ENCODE measurements at places on chromosomes 6 and 20.

GRCh38 chr20:24432046-24432442, 37.4 kb upstream of the SYNDIG1 start:
- no peak for DNase-seq

- no peak for DNase-seq
These were observed 24.7 kb downstream of the GFOD1 start for GRCh38 chr6:13462458-13463327.

DNA sequence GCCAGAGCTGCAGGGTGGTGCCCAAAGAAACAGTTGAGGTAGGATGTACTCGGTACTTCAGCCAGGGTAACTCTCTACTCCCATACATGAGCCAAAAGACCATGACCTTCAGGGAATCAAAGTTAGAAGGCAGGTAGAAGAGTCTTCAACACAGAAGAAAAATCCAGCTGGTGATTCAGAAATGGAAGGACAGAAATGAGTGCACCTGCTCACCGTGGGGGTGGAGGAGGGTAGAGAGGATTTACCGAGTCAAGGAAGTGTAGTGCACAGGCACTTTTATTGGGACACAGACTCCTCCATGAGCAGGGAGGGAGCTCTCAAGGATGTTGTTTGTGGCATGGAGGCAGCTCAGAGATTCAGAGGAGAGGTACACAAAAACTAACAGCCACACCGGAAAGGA, 330.3 kb upstream of the PRDM1 start:
- no peak for DNase-seq

DNA sequence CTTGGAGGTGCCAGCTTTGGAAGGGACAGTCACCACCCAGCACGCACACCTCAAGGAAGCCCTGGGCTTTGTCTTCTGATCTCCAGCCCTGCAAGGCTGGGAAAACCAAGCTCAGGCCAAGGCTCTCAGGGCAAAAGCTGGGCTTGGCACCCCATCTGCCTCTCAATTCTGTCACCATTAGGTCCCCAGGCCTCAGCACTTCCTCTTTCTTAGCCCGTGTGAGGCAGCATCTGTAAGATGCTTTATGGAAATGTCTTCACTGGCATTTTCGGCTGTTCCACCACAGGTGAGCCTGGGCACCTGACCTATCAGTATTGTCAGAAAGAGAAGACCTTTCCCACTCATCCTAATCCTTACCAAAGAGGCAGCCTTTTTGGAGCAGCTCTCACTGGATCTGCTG, 24.6 kb downstream of the GMEB2 start:
- no peak for DNase-seq

DNA sequence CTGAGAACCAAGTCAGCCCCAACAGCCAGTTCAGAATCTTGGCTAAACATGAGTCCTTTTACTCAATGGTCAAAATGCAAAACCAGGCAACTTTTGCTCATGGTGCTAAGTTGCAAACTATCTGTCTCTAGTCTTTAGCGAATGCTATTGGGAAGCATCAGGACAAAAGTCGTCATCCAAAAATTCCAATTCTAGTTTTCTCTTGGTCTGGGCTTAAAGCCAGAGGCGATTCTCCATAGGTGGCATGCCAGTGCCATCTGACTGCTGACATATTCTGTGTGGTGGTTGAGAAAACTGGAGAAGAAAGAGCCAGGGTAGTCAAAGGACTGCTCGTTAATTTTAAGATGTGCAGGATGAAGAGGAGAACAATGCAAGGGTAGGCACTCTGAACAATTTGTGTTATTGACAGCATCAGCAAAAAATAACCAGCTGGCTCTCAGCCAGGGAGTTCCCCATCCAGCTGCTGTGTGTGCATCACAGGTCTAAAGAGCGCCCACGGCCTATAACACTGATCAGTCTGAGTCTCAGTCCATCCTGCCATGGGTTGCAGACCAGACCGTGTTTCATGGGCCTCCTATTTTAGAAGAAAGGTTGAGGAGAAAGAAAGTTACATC, 313.6 kb downstream of the ALDH8A1 start:
- DNase-seq = no peak

All from liver (tissue), 10 donors.